ENCODE measurements at places on chromosomes 13 and 19.

DNA sequence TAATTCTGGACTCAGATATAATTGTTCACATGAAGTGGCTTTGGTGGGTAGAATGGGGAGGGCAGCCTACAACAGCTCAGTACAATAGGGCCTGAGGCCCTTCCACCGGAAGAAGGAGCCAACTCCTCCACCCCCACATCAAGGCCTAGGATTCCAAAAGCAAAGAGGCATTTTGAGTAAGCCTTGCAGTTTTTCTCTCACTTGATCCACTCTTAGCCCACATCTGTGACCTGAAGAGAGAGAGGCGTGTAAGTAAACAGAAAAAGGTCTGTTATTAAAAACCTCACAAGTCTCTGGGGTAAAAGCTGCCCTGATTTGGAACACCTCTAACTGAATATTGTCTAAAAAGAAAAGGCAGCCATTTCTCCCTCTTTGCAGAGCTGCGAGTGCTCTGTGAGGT, 214.1 kb upstream of the KL start:
- DNase-seq: no peak

DNA sequence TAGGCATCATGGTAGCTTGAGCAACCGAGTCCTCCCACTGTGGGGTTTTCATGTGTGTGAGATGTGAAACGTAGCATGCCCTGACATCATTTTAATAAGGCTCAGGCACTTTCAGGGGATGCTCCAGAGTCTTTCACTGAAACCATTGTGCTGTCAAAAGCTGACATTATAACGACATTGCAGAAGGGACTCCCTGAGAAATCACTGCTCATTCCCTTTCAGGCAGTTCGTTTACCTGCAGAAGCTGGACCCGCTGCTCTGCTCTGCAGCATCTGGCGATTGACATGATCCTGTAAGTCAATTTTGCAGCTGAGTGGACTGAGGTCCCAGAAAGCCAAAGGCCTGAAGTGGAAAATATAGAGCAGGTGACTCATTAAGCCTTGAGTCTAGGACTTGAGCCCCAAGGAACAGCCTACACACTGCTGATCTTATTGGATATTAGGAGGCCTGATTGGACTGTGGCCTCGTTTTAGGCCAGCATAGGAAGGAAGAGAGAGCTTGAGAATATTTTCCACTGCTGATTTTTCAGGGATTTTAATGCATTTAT, 54.0 kb upstream of the CNMD start:
- no peak for DNase-seq

DNA sequence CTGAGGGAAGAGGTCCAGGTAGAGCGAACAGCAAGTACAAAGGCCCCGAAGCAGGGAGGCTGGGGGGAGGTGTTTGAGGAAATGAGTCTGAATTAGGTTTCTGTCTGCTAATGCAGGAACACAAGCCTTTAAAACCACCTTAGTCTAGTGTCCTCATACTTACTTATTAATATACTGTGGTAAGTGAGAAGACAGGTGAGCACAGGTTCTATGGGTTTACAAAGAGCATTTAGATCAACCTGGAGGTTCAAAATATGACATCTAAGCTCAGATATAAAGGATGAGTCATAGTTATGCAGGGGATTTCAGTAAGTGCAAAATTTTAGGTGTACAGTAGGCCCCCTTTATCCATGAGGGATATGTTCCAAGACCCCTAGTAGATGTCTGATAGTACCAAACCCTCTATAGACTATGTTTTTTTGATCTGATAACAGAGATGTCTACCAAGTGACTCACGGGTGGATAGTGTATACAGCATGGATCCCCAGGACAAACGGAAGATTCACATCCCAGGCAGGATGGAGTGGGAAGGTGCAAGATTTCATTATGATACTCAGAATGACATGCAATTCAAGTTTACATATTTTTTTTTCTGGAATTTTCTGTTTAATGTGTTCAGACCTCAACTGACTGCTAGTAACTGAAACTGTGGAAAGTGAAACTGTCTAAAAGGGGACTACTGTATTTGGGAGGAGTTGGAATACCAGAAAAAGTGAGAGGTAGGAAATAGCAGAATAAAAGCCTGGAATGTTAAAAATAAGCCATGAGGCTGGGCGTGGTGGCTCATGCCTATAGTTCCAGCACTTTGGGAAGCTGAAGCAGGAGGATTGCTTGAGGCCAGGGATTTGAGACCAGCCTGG, 18.2 kb upstream of the MED4 start:
- no peak for DNase-seq

DNA sequence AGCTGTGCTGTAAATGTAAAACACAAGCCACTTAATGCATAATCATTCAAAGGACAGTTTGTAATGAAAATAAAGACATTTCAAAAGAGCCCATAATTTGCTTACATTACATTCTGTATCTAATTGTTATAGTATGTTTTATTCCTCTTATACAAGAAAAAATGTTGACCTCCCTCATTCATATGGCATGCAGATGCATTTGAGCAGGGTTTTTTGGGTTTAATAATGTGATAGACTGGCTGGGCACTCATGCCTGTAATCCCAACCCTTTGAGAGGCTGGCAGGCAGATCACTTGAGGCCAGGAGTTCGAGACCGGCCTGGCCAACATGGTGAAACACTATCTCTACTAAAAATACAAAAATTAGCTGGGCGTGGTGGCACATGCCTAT, 11.6 kb upstream of the ARL11 start:
- no peak for DNase-seq

DNA sequence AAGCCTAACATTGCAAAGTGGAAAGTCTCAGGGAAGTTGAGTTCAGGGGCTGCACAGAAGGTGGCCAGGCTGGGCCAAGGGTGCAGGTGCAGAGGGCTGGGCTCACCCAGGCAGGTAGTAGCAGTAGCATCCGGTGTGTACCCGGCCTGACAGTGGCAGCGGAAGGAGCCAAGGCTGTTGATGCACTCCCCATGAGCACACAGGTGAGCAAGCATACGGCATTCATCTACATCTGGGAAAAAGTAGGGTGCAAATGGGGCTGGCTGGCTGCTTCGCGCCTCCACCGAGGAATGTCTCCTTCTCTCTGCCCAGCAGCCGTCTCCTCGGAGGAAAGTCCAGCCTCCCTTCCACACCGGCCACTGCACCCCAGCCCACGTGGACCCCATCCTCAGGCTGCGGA, 30.6 kb downstream of the CCL25 start:
- DNase-seq: no peak

GRCh38 chr13:27081893-27082679, 89.5 kb downstream of the USP12 start:
- DNase-seq: no peak

DNA sequence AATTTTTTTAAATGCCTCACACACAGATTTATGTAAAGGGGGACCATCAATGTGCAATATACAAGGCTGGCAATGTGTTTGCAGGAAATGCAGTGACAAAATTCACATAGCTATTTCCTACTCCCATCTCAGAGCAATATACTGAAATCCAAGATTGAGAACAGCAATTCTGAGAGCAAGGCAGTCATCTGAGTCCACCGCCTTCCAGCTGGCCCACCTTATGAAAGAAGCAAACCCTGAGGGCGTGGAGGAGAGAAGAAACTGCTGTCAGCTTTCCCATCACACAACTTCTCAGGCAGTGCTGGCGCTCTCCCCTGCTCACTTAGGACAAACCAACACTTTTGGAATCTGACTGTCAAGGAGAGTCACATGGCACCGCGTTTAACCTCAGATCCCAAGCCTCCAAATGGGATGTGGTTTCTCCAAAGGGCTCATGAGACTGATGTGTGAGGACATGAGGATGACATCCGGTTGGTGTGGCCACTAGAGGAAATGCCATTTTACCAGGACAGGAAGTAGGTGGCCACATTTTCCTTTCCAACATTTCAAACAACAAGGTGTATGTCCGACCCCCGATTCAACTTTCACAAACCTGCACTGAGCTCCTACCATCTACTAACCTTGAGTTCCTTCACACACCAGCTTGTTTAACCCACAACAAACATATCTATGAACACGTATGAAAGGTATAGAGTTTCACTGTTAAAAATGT, 3.7 kb upstream of the DOCK9 start:
- DNase-seq: no peak

DNA sequence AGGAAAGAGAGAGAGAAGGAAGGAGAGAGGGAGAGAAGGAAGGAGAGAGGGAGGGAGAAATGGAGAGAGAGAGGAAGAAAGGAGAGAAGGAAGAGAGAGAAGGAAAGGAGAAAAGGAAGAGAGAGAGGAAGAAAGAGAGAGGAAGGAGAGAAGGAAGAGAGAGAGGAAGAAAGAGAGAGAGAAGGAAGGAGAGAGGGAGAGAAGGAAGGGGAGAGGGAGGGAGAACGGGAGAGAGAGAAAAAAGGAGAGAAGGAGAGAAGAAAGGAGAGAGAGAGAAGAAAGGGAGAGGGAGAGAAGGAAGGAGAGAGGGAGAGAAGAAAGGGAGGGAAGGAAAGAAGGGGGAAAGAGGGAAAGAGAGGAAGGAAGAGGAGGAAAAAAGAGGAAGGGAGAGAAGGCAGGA, 1070.7 kb downstream of the UQCRFS1 start:
- DNase-seq: no peak
